ENCODE measurements at places on chromosomes 1 and 21.
A peak's percentile ranks its signal among the peaks of the same experiment; 100 is the strongest.

- no peak for DNase-seq
These were observed 15.9 kb downstream of the SARS1 start for GRCh38 chr1:109229531-109230127.

GRCh38 chr1:87111659-87112371 is 197.4 kb downstream of the HS2ST1 start:
- no peak for DNase-seq

DNA sequence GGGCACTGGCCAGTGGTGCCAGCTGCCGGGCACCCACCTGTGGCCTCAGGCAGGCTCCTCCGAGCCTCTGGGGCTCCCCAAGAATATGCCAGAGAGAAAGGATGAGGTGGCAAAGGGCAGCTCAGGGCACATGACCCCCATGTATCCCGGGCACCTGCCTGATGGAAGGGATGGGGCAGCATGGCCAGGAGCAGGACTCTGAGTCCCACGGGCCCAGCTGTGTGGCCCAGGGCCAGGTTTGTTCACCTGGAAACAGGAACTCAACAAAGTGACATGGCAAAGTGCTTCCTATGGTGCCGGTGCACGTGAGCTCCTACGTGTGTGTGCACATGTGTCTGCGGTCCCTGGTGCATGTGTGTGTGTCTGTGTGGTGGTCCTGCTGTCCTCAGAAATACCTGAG is 9.5 kb upstream of the GPR153 start:
- no peak for DNase-seq

DNA sequence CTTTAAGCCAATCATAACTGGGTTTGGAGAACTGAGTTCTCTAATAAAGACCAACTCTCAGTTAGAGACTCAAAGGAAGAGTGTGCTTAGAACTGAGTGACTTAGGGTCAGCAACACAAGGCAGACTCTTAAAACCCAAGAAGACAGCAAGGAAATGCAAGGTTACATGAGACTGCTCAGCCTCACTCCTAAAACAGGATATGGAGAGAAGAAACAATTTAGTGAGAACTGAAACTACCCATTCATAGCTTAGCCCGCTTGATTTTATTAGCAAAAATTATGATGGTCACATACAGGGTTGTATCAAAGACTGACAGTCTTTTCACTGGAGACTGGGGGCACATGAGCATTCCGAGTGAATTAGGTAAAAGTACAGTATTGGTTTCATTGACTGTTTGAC is 78.9 kb upstream of the DMRTA2 start:
- no peak for DNase-seq

DNA sequence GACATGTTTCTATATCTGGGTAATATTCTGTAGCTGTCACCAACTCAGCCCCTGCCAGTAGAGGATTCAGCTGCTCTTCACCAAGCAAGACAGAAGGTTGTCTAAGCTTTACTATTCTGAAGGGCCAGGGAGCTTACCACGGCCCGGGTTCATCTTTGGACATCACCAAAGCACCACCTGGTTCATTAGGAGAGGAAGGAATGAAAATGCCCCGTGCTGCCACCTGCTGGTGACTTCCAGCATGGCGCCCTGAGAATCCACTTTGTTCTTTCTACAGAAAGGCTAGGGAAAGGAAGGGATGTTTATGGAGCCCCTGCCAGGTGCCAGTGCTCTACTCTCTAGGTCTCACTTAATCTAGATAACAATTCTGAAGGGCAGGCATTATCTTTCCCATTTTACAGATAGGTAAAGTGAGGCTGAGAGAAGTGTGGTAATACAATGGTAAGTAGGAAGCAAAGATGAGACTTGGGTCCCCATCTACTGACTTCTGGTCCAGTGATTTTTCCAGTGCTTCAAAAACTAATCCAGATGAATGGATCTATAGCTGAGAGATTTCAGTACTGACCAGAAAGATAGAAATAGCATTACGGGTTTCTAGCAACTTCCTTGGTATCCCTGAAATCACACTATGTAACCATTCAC is 79.5 kb downstream of the BEND5 start:
- peak; percentile 25 for DNase-seq

- DNase-seq = no peak
These were observed 30.6 kb upstream of the LCE5A start for GRCh38 chr1:152479792-152480595.

- no peak for DNase-seq
These were observed 17.3 kb upstream of the RASAL2 start for GRCh38 chr1:178076607-178077006.

- DNase-seq = no peak
These were observed 23.3 kb downstream of the RIMKLA start for GRCh38 chr1:42403880-42404400.

GRCh38 chr1:171256940-171257606 is 8.8 kb downstream of the FMO1 start:
- DNase-seq = peak; percentile 15

- DNase-seq = no peak
These were observed 103.5 kb upstream of the CD55 start for GRCh38 chr1:207217778-207218511.

- DNase-seq = no peak
These were observed 95.2 kb downstream of the CAMK2N1 start for GRCh38 chr1:20390589-20391331.

- DNase-seq = no peak
These were observed 87.0 kb upstream of the C1orf21 start for GRCh38 chr1:184299796-184300195.

GRCh38 chr1:194378517-194378916 is 1192.1 kb upstream of the B3GALT2 start:
- no peak for DNase-seq

DNA sequence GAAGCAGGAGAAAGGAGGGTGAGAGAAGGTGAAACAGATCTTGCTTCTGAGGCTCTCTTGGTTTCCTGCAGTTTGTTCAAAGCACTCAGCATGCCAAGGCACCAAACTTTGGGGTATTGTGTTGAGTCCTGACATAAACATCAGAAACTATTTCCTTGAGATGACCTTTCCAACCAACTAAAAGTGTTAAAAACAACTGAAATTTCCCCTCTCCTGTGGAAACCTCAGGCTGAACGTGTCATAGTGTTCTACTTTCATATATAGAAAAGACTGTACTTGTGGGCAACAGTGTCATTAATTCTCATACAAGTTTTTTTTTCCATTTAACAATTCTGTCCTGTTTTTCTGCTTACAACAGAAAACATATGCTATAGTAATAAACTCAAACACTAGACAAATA is 6.3 kb upstream of the LYST start:
- no peak for DNase-seq

- DNase-seq = no peak
These were observed 15.9 kb downstream of the C1orf94 start for GRCh38 chr1:34192621-34193020.

GRCh38 chr1:22225858-22226589 is 83.1 kb upstream of the WNT4 start:
- no peak for DNase-seq

- no peak for DNase-seq
These were observed 43.7 kb upstream of the KCNA3 start for GRCh38 chr1:110718452-110718851.

- no peak for DNase-seq
These were observed 48.3 kb downstream of the C1orf198 start for GRCh38 chr1:230819976-230820375.

GRCh38 chr1:194644528-194644927 is 1458.1 kb upstream of the B3GALT2 start:
- DNase-seq = no peak

DNA sequence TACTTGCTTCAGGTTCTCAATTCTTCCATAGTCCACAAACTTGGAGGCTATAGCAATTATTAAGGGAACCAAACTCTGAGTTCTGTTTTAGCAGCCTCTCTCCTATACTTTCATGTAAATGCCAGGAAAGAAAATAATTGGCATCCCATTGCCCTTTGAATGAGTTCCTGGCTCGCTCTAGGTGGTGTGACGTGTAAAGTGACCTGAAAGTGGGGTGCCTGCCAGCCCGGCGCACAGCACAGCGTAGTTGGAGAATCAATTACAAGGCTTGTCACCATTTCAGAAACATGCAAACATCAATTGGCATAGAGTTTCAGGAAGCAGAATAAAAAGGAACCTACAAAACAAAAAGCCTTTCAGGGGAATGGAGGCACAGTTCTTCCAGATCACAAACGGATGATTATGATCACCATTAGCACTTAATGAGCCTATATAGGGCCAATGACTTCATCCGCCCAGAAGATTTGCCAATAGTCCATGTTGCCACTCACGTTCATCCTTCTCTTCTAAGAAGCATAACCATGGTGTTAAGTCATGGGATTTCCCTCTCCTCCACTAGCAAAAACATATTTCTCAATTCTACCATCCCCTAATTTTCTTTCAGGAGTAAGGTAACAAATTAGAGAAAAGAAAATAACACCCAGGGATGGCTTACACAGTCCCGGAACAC is 354.6 kb upstream of the ADGRL2 start:
- DNase-seq = no peak

DNA sequence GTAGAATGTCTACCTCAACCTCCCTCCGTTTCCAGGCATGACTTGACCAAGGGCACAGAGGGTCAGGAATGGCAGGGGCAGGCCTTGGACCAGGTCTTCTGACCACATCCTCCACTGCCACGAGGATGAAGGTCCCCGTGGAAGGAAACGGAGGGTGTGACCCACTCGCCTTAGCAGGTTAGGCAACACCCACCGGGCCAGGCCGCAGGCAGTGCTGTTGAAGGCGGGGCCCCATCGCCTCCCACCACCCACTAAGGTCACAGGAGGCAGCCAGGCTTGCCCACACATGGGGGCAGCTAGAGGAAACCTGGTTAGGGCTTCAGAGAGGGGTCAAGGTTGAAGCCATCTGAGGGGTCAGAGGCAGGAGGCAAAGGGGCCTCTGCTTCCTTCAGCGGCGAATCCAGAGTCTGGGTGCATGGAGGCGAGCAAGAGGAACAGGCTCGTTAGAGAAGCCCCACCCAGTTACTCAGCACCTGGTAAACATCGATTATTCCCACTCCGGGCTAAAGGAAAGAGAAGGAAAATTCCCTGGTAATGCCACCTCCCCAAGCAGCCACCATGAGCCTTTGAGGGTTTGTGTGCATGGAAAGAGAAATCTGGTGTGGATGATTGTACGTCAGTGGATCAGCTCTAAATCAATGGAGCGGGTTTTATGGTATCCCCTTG is 37.0 kb downstream of the RIPK4 start:
- DNase-seq = no peak

DNA sequence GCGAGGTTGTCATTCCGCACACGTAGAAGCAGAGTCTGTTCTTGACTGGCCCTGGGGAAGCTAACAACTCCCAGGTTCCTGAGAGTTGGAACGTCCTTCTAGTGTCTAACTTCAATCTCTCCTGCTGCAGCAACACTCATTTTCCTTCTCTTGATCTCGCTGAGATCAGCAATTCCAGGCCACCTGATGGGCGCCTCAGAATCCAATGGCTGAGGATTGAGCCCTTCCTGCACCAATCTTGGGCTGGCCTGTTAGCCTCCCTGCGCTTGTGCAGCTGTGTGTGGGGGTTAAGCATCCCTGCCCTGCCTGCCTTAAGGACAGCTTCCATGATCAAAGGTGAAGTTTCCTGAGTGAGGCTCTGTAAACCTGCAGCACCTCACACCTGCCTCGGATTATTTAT is 87.9 kb downstream of the SYT2 start:
- no peak for DNase-seq

- DNase-seq = no peak
These were observed 1.9 kb upstream of the CATSPER4 start for GRCh38 chr1:26188477-26188876.

GRCh38 chr1:35173909-35174540 is 18.9 kb downstream of the SFPQ start:
- DNase-seq = no peak

DNA sequence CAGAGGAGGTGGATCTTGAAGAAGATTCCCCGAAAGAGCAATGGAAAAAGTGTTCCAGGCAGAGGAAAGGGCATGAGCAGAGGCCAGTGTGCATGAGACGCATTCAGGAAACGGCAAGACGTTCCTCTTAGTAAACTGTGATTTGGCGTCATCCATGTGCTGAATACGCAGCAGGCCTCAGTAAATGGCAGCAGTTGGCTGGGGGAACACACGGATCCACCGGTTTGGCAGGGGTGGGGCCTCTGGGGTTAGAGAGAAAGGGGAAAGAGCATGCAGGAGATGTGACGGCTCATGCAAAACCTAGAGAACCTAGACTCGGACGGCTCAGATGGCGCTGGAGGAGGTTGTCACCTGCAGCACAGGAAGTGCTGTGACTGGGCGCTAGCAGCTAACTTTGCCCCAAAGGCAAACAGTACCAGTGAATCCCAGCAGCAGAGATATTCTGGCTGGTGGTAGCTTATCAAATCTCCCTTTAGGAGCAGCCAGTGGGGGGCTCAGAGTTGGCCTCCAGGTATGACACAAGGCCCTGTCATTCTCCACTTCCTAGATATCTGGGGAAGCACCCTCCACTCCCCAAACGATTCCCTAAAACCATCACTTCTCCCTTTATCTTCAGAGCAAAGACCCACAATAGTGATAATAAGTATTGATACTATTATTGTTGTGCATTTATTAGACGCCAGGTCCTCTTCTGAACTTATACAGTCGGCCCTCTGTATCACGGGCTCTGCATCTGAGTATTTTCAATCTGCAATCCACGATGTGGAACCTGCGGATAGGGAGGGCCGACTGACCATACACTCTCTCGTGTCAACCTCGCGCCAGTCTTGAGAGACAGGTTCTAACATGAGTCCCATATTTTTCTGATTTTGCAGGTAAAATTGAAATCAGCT is 7.6 kb downstream of the LAPTM5 start:
- DNase-seq = no peak

- DNase-seq = no peak
These were observed 24.8 kb downstream of the S100A10 start for GRCh38 chr1:151968791-151969399.

- no peak for DNase-seq
These were observed 20.2 kb upstream of the LRRC47 start for GRCh38 chr1:3816331-3817137.

DNA sequence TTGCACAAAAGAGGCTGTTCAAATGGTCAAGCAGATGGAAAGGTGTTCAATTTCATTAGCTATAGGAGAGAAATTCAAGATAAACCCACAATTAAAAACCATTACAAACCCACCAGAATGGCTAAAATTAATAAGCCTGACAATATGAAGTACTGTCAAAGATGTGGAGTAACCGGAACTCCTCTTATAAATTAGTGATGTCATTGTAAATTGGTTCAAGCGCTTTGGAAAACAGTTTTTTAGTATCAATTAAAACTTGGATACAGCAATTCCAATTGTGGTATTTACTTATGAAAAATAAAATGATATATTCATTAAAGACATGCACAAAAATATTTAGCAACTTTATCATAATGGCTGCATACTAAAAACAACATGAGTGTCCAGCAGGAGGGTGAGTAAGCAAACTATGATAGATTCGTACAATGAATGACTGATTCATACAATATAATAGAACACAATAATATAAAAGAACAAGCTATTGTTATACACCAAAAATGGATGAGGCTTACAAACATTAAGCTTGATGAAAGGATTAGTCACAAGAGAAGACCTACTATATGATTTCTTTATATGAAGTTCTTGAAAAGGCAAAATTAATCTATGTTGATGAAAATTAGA is 38.4 kb upstream of the FGGY start:
- DNase-seq = no peak

GRCh38 chr1:29360768-29361167 is 124.4 kb downstream of the PTPRU start:
- DNase-seq = no peak

Measured in T1000 (cell line).